ENCODE measurements at places on chromosomes 6 and 20.

DNA sequence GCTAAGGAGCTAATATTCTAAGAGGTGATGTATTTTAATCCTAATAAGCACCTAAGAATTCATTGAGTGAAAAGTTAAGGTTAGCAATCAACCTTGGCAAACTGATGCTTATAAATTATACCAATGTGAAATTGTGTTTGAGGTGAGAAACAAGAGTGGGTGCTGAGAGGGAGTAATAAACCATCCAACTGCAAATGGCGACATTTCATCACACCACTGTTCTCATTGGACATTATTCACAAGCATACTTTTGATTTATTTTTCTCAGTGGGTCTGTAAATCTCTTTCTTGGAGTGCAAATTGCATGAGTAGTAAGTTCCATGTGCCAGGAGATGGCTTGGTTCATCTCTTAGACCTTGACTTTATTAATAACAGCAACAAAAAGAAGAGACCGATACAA, 71.5 kb downstream of the BMP6 start:
- DNase-seq: no peak

DNA sequence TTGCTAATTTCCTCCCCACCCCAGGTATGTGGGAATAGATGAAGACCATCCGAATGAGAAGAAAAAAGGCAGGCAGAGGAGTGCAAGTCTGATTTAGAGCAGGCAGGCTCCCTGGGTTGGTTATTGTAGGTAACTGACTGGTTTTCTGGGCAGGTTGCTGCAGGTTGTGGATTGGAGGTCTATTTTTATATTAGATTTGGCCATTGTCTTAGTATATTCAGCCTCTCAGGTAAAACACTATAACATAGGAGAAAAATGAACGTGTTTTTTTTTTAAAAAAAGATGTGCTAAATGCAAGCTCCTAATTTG, 492 bp upstream of the TBC1D7 start:
- no peak for DNase-seq

DNA sequence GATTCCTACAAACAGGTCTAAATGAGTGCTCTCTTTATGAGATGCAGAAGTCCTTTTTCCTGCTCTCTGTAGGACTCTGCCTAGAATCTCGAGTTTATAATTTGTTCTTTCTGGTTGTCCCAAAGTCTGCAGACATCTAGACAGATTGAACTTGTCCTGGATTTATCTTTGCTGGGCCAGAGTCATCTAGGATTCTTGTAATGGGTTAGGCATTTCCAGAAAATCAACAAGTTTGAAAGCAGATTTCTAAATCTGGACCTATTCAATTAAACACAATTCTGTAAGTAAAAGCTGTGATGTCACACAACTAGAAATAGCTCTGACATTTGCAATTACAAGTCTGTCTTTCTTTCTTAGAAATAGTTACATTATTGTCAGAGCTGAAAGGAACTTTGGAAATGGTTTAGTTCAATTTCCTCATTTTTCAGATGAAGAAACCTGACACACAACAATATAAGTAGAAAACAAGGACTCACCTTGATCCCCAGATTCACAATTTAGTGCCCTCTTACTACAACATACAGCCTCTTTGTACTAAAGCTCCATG, 4.2 kb upstream of the RSPO3 start:
- DNase-seq: no peak

GRCh38 chr20:46311039-46311650, 2.8 kb upstream of the CDH22 start:
- no peak for DNase-seq

GRCh38 chr20:55947701-55948100, 57.6 kb downstream of the CBLN4 start:
- no peak for DNase-seq

DNA sequence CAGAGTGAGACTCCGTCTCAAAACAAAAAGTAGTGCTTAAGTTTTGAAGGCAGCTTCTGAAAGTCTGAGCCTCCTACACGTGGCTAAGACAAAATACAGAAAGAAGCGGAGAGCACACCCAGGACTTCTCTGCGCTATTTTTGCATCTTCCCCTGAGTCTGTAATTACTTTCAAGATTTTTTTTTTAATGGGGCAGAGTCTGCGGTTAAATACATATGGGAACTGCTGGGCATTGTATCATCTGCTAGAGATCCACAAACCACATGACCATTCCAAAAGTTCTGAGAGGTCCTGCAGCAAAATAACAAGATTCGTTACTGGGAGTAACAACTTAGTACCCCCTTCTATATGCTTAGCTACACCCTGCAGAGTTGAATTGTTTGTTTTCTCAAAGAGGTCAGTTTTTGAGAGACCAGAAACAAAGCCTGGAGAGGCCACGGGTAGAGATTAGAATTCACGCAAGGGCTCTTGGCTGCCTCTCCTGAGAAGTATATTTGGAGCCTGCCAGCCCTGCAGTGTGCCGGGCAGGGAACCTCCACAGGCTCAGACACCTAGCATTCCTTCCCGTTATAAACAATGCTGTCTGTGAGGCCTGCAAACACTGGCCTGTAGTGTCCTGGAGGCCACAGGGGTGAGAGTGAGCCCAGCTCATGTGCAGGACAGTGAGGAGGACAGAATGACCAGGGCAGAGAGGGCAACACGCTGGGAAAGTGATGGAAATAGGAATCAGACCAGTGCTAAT, 48.2 kb upstream of the FAM50B start:
- no peak for DNase-seq

DNA sequence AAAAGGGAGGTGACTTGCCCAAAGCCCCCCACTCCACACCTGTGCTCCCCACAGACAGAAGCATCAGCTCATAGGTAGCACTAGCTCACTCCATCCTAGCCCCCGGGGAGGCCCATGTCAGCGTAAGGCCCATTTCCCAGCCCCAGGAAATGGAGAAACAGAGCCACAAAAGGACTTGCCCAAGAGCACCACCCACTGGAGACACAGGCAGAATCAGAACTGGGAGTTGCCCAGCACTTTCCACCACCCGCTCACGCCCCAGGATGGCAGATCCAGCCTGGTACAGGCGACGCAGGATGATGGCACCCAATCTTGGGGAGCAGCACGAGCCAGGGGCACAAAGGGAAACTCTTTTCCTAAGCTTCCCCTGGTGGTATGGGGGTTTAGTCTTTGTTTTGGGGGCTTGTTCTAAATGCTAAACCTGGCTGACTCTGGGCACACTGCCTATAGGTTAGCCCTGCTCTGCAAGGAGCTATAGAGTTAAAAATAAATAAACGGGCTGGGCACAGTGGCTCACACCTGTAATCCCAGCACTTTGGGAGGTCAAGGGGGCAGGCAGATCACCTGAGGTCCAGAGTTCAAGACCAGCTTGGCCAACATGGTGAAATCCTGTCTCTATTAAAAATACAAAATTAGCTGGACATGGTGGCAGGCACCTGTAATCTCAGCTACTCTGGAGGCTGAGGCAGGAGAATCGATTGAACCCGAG, 11.8 kb downstream of the C20orf203 start:
- DNase-seq: no peak

DNA sequence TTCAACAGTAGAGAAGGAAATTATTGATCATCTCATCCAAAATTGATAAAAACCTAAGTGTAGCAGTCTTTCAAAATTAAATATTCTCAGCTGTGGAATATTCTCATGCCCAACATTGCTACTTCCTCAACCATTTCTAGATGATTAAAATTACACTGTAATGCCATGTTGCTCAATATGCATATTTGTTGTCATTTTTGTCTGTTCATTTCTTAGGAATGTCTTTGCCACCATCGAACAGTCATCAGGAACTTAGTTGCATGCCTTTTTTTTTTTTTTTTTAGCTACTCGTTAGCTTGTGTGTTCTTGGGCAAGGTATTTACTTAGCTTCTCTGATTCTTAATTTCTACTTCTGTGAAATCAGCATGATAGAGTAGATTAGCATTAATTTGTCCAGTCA, 188.6 kb downstream of the DTNBP1 start:
- DNase-seq: no peak

DNA sequence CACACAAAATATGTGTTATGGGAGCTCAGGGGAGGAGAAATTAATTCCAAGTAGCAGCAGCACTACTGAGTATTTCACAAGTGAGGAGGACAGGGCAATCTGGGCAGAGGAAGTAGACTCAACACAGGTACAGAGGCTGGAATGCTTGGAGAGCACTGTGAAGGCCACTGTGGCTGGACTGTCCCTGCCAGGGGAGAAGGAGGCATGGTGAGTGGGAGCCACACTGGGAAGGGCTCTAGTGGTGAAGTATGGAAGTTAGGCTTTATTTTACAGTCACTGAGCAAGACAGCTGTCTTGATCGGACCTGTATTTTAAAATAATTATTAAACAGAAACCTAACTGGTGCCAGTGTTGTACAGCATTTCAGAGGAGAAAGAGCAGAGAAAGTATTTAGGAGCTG, 28.8 kb downstream of the FAM229B start:
- no peak for DNase-seq

DNA sequence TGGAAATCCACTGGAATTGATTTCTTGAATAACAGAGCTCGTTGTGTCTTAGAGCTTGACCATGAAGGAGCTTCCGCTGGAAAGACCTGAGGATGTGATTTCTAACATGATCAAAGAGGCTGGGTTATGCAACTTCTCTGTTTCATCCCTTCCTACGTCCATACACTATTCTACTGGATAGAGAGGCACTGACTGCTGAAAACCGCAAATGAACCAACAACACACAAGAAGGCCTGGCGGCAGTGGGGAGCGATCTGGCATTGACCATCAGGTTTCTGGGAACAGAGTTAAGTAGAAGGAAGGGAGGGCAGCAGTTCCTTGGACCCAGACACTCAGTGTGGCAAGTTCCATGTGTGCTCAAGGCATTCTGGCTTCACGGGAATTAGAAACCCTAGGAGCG, 13.3 kb downstream of the LRRN4 start:
- no peak for DNase-seq

GRCh38 chr20:64108731-64109681, 1.6 kb upstream of the NPBWR2 start:
- DNase-seq: no peak

DNA sequence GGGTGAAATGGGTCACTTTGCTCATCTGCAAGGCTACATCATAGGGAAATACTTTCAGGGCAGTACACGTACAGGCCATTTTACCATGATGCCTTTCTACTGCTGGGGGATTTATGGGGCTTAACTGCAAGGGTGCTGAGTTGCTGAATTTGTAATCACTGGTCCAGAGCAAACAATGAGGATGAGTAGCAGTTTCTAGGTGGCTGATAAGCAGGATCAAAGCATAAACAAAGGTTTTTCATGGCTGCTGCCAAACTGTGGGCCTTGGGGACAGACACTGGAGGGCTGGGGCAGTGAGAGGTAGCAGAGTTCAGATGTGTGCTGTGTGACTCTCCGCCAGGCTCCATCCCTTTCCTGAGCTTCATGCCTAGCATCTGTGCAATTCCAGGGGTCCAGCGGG, 68.3 kb downstream of the CNBD2 start:
- no peak for DNase-seq

GRCh38 chr6:34021554-34022190, 124.2 kb downstream of the GRM4 start:
- DNase-seq: no peak

GRCh38 chr6:31729515-31729978, 448 bp upstream of the DDAH2 start:
- peak; percentile 72 for DNase-seq

GRCh38 chr20:22825546-22825945, 209.6 kb upstream of the SSTR4 start:
- no peak for DNase-seq

- DNase-seq: no peak
Measured at GRCh38 chr20:45372646-45373352, 5.3 kb downstream of the TP53TG5 start.

GRCh38 chr6:30641048-30641447, 5.9 kb upstream of the C6orf136 start:
- no peak for DNase-seq

- no peak for DNase-seq
Measured at GRCh38 chr6:28978959-28979561, 26.1 kb downstream of the ZNF311 start.

GRCh38 chr20:48723308-48724264, 104.2 kb downstream of the PREX1 start:
- peak; percentile 87 for DNase-seq

GRCh38 chr6:135163440-135163738, 17.7 kb upstream of the MYB start:
- DNase-seq: no peak

- no peak for DNase-seq
Measured at GRCh38 chr20:58522666-58523065, 7.5 kb upstream of the APCDD1L start.

DNA sequence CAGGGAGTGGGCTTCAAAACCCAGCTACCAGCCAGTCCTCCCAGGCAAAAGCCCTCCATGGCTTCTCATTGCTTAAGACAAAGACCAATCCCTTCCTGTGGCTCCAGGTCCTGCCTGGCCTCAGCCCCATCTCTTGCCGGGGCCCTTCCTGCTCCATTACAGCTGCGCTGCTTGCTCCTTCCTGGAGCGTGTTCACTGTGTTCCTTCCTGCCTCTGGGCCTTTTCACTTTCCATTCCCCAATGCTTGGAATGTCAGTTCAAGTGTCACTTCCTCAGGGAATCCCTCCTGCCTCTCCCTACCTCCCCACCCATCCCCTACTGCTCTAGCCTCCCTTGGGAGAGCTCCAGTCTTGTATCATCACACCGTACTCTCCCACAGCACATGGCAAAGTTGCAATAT, 11.1 kb upstream of the ITPR3 start:
- no peak for DNase-seq

- no peak for DNase-seq
Measured at GRCh38 chr6:28603891-28604290, 78.2 kb downstream of the GPX5 start.

GRCh38 chr20:62639765-62640164, 2.5 kb upstream of the SLCO4A1 start:
- DNase-seq: no peak

DNA sequence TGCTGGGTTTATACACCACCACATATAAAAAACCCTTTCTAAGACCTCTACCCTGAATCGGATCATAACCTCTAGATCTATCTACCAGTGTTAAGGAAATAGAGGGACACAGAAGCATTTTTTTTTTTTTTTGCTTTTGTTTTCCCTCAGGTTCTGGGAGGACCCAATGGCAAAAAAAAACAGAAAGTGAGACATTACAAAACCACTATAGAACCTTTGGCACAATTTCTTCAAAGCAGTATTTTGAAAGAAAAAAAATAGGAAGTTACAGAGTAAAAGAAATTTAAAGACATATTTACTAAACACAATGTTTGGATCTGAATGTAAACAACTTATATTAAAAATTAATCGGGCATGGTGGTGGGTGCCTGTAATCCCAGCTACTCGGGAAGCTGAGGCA, 1258.7 kb upstream of the GJE1 start:
- DNase-seq: no peak

DNA sequence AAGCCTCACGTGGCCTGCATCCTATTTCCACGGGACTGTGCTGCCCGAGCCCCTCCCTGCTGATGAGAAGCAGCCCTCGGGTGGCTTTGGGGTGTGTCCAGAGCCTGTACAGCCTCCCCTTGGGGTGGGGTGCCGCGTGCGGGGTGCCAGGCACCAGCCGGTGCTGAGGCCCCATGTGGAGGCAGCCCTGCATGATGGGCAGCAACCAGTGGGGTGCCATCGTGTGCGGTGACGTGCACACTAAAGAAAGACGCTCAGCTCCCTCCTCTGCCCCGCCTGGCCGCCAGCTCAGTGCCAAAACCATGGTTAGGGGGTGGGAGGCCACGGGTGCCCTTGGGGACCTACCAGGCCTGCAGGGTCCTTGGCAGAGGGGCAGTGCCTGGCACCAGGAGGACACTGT, 26.2 kb downstream of the NTSR1 start:
- DNase-seq: no peak

- no peak for DNase-seq
Measured at GRCh38 chr6:115370202-115370601, 690.5 kb downstream of the FRK start.
